ENCODE measurements at places on chromosomes 3 and 15.

DNA sequence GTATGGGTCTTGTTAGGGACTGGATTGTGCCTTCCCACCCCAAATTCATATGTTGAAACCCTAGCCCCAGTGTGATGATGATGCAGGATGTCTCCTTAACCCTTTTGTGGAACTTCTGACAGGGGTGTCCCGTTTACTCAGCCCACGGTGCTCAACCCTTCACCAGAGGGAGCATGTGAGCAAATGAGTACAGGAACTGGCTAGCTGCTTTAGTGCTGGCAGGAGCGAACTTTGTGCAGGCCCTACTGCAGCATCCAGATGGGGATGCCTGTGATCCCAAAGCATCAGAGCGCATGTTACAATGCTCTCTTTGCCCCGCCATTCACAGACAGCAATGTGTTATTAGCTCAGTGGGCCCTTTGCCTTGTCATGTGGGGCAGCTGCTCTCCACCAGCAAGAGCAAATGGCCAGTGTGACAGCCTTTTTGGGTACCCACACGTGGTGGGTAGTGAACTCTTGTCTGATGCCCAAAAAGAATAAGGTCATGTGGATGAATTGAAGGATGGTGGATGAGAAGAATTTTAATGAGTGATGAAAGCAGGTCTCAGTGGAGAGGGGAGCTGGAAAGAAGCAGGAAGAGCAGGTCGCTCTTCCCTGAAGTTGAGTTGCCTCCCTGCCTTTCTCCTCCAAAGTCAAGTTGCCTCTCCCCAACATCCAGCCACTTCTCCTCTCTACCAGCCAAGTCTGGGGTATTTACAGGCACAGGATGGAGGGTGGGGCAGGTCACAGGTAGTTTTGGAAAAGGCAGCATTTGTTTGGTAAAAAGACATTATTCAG lies 63.3 kb upstream of the STRIT1 start:
- no peak for DNase-seq

- no peak for DNase-seq
Observed at GRCh38 chr3:15368561-15369135, 36.3 kb upstream of the SH3BP5 start.

DNA sequence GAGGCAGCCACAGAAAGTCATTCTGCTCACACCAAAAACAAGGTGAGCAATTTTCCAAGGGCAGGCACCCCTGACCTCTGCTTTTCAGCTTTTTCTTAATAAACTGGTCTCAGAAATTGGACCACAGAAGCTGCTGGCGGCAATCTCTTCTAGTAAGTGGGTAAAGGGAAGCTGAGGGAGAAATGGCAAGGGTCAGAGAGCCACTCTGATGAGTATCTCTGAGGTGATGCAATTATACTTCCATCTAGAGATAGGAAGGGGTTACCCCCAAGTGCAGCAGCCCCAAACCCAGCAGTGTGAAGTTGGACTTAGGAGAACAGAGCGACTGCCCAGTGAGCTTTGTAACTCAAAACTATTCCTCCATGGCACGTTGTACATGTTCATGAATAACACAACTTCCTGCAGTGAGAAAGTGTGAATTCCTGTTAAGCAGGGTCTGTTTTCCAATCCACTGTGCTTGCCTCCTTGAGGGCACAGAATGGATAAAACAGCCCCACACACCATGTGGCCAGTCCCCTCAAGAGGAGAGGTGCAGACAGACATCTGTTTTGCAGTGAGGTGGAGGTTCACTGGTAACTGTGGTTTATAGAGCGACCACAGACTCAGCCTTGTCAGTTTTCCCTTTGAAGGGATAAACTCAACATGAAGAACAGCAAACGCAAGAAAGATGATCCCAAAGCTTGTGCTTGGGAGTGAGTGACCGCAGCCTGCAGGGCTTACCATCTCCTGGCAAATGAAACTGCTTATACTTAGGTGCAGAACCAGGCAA lies 683.4 kb upstream of the CFAP20DC start:
- DNase-seq: no peak

- no peak for DNase-seq
Observed at GRCh38 chr3:64971602-64972001, 283.8 kb upstream of the ADAMTS9 start.

All from stimulated activated CD4-positive, alpha-beta T cell treated with anti-CD3 and anti-CD28 coated beads, TNF-alpha, amount 100 ng/mL, for 48 hours (primary cell).